Heart right ventricle (tissue), 16 donors: ENCODE measurements at places on chromosomes 16 and 17. TPM values are rescaled to one million over a fixed set of nuclear protein-coding genes. Genes with fewer than 3 reads are reported as not detected.

The KRT32 gene
- 0.22 TPM for polyA plus RNA-seq

The GJC1 gene
- polyA plus RNA-seq: 17.0 TPM

DNA sequence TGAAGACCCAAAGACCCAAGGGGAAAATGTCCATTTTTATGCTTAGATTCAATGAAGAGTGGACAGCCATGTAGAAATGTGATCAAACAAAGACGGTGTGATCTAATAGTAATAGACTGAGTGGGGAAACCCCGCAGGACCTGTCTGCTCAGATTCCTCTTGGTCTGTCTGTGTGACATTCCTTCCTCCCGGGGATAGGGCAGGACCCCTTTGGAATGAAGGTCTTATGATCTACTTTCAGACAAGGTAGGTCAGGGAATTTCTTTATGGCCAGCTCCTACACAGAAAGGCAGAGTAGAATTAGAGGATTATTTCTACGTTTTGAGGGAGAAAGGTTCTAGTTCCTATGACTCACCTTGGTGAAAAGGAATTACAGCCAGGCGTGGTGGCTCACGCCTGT, 267.6 kb downstream of the STX8 start:
- no peak for DNase-seq
- no peaks in the 10 kb centered on the region for H3K27me3 ChIP-seq
- no peak overlapping the region for H3K27ac ChIP-seq
- no peaks in the 10 kb centered on the region for H3K36me3 ChIP-seq
- no peak overlapping the region for H3K4me3 ChIP-seq

DNA sequence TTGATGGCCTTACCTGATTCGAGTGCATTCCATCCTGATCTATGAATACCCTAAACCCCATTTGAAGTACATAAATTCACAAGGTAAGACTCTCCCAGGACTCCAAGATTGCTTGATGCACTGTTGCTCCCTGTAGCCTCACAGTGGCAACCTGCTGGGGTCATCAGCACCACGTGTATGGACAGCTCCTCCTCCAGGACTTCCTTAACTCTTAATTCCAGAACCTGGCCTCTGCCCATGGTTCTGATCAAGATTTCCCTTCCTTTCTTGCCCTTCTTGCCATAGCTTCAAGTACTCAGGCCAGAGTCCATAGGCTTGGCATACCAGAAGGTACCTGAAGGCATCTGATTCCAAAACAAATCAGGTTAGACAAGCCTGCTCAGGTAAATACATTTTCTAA, 34.0 kb upstream of the NLK start:
- no peak overlapping the region for H3K27ac ChIP-seq
- H3K4me1 ChIP-seq: no peaks in the 10 kb centered on the region
- no peaks in the 10 kb centered on the region for H3K36me3 ChIP-seq
- no peak overlapping the region for H3K4me3 ChIP-seq
- DNase-seq: peak; percentile 18

- H3K4me3 ChIP-seq: no peak overlapping the region
- no peaks in the 10 kb centered on the region for H3K4me1 ChIP-seq
- H3K36me3 ChIP-seq: peaks cover 100% of the 10 kb centered on the region
- no peak for DNase-seq
Measured at GRCh38 chr16:67730326-67730725, 11.2 kb upstream of the GFOD2 start.
